MCF 10A (cell line): ENCODE measurements at places on chromosomes 16 and 17.

GRCh38 chr16:57627184-57627871 is 1.1 kb upstream of the ADGRG1 start:
- peak; percentile 35 for DNase-seq

GRCh38 chr17:51322390-51323029 is 62.2 kb downstream of the UTP18 start:
- DNase-seq: peak; percentile 51

- no peak for DNase-seq
These were observed 61.6 kb downstream of the PITPNC1 start for GRCh38 chr17:67438667-67439066.

DNA sequence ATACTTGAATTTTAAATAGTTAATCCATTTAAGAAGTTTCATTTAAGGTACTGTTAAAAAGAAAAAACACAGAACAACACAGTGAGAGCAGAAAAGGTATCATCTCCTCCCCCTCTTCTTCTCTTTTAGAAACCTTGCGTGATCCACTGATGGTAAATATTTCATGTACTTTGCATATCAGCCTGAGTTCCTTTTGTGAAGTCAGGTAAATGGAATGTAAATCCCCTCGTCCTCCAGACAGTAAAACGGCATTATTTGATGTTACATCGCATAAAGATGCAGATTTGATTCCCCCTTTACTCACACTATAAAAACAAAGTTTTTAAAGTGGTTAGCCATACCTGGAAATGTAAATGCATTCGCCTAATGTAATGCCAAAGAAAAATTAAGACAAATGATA is 234.4 kb downstream of the WWOX start:
- DNase-seq: no peak

- no peak for DNase-seq
These were observed 23.8 kb downstream of the UBN1 start for GRCh38 chr16:4871071-4871470.

- no peak for DNase-seq
These were observed 10.9 kb downstream of the ZNF200 start for GRCh38 chr16:3223913-3224515.

DNA sequence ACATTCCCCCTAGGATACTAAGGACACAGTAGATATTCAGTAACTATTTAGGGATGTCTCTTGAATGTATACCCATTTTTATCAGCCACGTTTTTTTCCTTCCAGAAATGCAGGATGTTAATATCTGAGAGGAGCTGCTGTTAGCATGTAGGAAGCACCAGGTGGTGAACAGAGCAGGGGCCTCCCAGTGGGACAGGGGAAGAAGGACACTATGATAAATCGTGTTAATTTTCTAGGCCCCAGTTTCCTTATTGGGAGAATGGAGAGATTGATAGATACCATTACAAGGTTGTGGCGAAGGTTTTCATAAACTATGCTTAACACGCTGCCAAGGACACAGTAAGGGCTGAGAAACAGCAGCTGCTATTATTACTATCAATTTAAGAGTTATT is 45.4 kb downstream of the PRSS54 start:
- no peak for DNase-seq

DNA sequence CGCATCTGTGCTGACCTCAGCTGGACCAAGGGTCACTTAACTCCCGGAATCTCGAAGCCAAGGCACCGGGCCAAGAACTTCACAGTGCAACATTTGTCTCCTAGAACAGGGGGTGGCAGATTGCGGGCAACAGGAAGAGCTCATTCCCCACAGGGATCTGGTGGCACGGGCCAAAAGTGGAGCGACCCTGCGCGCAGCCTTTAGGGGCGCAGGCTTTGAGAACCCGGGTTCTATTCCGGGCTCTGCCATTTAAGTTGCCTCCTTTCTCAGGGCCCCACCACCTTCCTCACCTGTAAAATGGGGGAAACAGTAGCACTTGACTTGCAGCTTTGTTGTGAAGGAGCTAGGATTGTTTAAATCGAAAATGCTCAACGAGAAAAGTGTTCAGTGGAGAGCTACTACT is 651 bp downstream of the SHMT1 start:
- peak; percentile 56 for DNase-seq

GRCh38 chr17:18860161-18860972 is 2.4 kb downstream of the PRPSAP2 start:
- no peak for DNase-seq

- peak; percentile 65 for DNase-seq
These were observed 355.3 kb downstream of the TOX3 start for GRCh38 chr16:52191531-52192134.

- DNase-seq: no peak
These were observed 41.8 kb downstream of the TMC6 start for GRCh38 chr17:78086740-78087139.

GRCh38 chr17:77740481-77740880 is 218.0 kb upstream of the TNRC6C start:
- DNase-seq: no peak

DNA sequence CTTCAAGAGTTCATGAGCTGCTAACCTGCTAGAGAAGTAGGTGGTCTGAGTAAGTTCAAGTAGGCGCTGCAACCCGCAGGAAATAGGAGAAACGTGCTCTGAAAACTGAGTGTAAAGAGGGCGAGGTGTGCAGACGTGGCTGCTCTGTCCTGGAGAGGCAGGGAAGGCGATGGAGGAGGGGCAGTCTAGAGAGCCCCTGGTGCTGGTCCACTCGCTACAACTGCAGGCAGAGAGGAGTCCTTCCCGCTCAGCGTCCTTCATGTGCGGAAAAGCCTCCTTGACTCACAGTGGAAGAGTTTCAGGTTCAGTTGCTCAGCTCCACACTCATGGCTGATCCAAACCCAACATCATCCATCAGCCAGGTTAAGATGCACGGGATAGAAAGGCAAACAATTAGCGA is 12.1 kb downstream of the ABCA3 start:
- no peak for DNase-seq

- peak; percentile 22 for DNase-seq
These were observed 6.1 kb downstream of the PECAM1 start for GRCh38 chr17:64384253-64385186.

DNA sequence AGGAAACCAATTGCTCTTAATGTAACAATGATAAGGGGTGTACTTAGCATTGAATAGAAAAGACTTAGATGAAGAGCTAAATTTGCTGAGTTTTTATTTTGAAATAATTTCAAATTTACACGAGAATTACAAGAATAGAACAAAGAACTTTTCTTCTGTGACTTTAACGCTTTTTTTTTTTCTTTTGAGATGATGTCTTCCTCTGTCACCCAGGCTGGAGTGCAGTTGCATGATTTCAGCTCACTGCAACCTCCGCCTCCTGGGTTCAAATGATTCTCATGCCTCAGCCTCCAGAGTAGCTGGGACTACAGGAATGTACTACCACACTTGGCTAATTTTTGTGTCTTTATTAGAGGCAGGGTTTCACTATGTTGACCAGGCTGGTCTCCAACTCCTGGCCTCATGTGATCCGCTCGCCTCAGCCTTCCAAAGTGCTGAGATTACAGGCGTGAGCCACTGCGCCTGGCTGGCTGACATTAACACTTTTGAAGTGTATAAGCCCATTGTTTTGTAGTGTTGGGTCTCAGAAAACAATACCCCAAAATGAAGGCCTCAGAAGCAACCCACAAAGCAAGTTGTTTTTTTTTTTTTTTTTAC is 2.1 kb downstream of the TEN1 start:
- no peak for DNase-seq

GRCh38 chr17:17134957-17135333 is 71.2 kb downstream of the PLD6 start:
- no peak for DNase-seq

- DNase-seq: no peak
These were observed 139.3 kb downstream of the GAS7 start for GRCh38 chr17:10058921-10059683.

DNA sequence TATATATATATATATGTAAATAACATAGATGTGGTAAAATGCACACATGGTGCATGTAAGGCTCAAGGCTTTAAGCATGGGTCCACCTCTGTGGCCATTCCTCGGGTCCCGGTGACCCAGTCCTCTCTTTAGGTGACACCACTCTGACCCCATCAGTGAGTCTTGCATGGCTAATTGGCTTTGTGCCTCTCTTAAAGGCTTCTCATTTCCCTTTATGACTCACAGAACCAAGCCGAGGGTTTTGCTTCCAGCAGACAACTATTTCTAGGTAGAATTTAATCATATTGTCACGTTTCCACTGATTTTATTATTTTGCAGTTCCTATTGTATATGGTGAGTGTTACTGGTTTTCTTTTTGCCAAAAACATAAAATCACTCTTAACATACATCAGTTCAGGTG is 59.7 kb downstream of the PLCG2 start:
- peak; percentile 54 for DNase-seq

- DNase-seq: no peak
These were observed 875 bp downstream of the PRKCB start for GRCh38 chr16:23836404-23837311.

DNA sequence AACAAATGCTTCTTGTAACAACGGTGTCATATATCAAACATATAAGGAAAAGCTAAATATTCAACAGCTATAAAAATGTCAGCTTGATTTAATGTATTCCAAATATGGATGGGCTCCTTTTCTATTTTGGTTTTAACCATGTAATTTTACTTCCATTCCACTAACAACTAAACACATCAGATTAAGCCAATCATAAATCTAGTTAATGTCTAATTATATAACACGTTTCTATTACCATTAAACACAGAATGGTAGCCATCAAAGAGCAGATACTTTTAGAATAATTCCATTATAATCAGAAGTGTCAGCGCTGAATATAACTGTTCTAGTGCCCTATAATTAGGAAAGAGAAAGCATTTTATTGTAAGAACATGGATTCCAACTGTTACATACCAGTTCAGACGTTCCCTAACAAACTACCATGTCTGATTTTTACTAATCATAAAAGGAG is 10.0 kb downstream of the CMC2 start:
- DNase-seq: no peak

GRCh38 chr16:53159781-53160436 is 105.1 kb downstream of the CHD9 start:
- DNase-seq: peak; percentile 65

GRCh38 chr16:50800074-50800473 is 58.2 kb downstream of the CYLD start:
- no peak for DNase-seq

- DNase-seq: no peak
These were observed 233.2 kb downstream of the PMP22 start for GRCh38 chr17:15031975-15032374.
